ENCODE measurements at places on chromosomes 2 and 18.
A peak's percentile ranks its signal among the peaks of the same experiment; 100 is the strongest.

- DNase-seq: no peak
- no peaks in the 10 kb centered on the region for H3K27me3 ChIP-seq
- no peak overlapping the region for H3K4me3 ChIP-seq
- H3K4me1 ChIP-seq: no peaks in the 10 kb centered on the region
- H3K27ac ChIP-seq: no peak overlapping the region
Measured at GRCh38 chr2:152406119-152406835, 71.3 kb downstream of the FMNL2 start.

DNA sequence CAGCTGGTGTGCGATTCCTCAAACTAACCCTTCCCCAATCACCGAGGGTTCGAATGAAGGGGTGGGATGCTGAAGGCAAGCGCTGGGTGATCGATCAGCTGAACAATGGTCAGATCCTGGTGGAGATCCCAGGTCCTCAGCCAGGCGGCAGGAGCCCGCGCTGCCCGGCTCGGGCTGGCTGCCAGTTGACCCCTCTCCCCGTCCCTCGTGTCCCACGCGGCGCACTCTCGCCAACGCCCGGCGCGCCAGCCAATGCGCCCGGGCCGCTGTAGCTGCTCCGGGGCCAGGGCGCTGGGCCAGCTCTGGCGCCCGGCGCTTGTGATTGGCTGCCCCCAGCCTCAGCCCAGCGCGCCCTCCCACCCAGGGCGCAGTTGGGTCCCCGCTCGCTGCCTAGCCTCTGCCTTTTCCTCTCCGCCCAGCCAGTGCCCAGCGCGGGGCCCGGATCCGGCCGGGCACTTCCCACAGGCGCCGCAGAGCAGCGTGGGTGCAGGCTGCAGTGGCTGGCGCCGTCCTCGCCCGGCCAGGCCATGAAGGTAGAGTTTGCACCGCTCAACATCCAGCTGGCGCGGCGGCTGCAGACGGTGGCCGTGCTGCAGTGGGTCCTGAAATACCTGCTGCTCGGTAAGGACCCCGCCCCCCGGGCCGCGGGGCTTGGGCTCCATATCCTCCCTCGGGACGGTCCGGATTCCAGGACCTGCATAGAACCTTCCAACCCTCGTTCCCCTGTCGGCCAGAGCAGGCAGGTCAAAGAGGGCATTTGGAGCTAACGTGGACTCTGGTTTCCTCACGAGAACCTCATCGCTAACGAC lies at the start of gene MOGAT1:
TSS of gene MOGAT1 (plus strand) at position 400 of the 809 bp plus-strand sequence. CDS start at position 528, 128 bp downstream.
- H3K36me3 ChIP-seq: no peaks in the 10 kb centered on the region
- no peak for DNase-seq
- no peak within 1 kb of the TSS for H3K27ac ChIP-seq
- peak within 1 kb of the TSS; percentile 18 for H3K4me3 ChIP-seq

GRCh38 chr2:206296128-206296527 lies 21.7 kb downstream of the ZDBF2 start:
- no peaks in the 10 kb centered on the region for H3K36me3 ChIP-seq
- H3K4me3 ChIP-seq: no peak overlapping the region
- no peak overlapping the region for H3K27ac ChIP-seq
- H3K27me3 ChIP-seq: no peaks in the 10 kb centered on the region
- H3K4me1 ChIP-seq: no peaks in the 10 kb centered on the region
- no peak for DNase-seq

- no peaks in the 10 kb centered on the region for H3K36me3 ChIP-seq
- no peaks in the 10 kb centered on the region for H3K4me1 ChIP-seq
- H3K4me3 ChIP-seq: no peak overlapping the region
- no peaks in the 10 kb centered on the region for H3K27me3 ChIP-seq
- DNase-seq: no peak
Measured at GRCh38 chr2:67055387-67056304, 341.5 kb upstream of the ETAA1 start.

- H3K4me1 ChIP-seq: no peaks in the 10 kb centered on the region
- H3K36me3 ChIP-seq: no peaks in the 10 kb centered on the region
Measured at GRCh38 chr2:227783404-227784138, 30.1 kb upstream of the CCL20 start.

GRCh38 chr2:9752441-9753275 lies 90.6 kb upstream of the TAF1B start:
- H3K27ac ChIP-seq: no peak overlapping the region
- H3K27me3 ChIP-seq: no peaks in the 10 kb centered on the region
- no peaks in the 10 kb centered on the region for H3K36me3 ChIP-seq
- peaks cover 28% of the 10 kb centered on the region for H3K4me1 ChIP-seq
- H3K4me3 ChIP-seq: peak overlapping the region; percentile 34

GRCh38 chr2:190838492-190838910 lies 42.1 kb upstream of the GLS start:
- H3K4me3 ChIP-seq: no peak overlapping the region
- no peaks in the 10 kb centered on the region for H3K36me3 ChIP-seq
- no peak for DNase-seq
- no peaks in the 10 kb centered on the region for H3K4me1 ChIP-seq
- H3K27ac ChIP-seq: no peak overlapping the region
- no peaks in the 10 kb centered on the region for H3K27me3 ChIP-seq

DNA sequence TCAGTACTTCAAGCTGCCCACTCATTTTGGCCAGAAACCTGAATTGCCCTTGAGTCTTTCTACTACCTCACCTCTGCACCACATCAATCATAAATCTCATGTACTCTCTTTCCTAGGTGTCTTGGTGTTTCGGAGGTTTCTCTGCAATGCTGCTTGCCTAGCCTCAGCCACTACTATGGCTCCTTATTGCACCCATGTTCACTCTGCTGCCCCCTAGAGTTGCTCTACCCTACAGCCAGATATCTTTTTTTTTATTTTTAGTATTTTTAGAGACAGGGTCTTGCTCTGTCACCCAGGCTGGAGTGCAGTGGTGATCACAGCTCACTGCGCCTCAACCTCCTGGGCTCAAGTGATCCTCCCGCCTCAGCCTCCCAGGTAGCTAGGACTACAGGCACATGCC lies 413.0 kb downstream of the PTPRM start:
- no peaks in the 10 kb centered on the region for H3K4me1 ChIP-seq
- DNase-seq: no peak
- no peak overlapping the region for H3K27ac ChIP-seq
- H3K27me3 ChIP-seq: no peaks in the 10 kb centered on the region
- H3K36me3 ChIP-seq: no peaks in the 10 kb centered on the region

GRCh38 chr2:134128746-134129145 lies 125.1 kb upstream of the MGAT5 start:
- no peak for DNase-seq
- no peak overlapping the region for H3K27ac ChIP-seq
- no peaks in the 10 kb centered on the region for H3K36me3 ChIP-seq

GRCh38 chr18:67302043-67302442 lies 214.5 kb downstream of the DSEL start:
- no peaks in the 10 kb centered on the region for H3K4me1 ChIP-seq
- no peaks in the 10 kb centered on the region for H3K27me3 ChIP-seq
- H3K4me3 ChIP-seq: no peak overlapping the region
- DNase-seq: no peak
- no peaks in the 10 kb centered on the region for H3K36me3 ChIP-seq

- H3K36me3 ChIP-seq: no peaks in the 10 kb centered on the region
- no peaks in the 10 kb centered on the region for H3K27me3 ChIP-seq
- H3K27ac ChIP-seq: no peak overlapping the region
Measured at GRCh38 chr2:96764253-96764637, 3.5 kb downstream of the CNNM4 start.

DNA sequence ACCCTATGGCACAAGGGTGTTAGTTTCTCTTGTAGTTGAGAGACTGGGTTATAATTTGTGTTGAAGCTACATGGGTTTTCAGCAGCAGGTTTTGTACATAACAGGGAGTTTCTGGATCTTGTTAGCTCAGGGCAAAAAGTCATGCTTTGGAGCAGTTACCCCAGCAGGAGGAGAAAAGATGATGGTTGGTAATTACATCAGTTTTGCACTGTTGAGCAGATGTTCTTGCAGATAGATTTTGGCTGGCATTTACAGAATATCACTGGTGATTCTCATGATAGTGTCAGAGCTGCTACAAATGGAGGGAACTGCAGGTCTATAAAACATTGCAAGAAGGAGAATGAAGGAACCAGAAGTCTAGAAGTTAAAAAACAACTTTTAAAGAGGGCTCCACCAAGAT lies 215.2 kb upstream of the ATP5MC3 start:
- H3K4me1 ChIP-seq: no peaks in the 10 kb centered on the region
- H3K27me3 ChIP-seq: no peaks in the 10 kb centered on the region
- no peak overlapping the region for H3K4me3 ChIP-seq
- H3K36me3 ChIP-seq: no peaks in the 10 kb centered on the region
- no peak overlapping the region for H3K27ac ChIP-seq
- DNase-seq: no peak

DNA sequence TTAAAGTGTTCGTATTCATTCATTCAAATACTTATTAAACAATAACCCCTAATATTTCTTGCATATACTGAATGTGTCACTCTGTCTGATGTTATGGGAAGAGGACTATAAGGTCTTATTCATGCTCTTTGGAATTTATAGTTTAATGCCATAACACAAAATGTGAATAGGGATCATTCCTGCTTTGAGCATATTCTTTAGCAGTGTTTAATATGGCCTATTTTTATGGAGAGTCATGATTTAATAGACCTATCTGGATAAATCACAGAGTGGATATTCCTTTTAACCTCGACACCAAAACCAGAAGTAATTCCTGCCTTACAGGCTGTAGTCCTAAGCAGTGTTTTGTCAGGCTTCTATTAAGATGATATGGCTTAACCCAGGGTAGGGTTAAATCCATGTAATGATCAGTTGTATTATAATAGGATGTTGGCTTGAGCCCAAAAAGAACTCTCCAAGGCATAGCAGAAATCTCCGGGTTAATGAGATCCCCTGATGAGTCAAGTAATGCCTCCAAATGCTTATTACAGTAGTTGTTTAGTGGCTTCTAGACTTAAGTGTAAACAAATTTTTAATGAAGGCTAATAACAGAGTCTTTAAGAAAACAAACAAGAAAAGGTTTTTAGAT lies 54.3 kb downstream of the GULP1 start:
- H3K27me3 ChIP-seq: no peaks in the 10 kb centered on the region
- H3K27ac ChIP-seq: no peak overlapping the region
- no peak for DNase-seq
- H3K4me3 ChIP-seq: no peak overlapping the region
- H3K4me1 ChIP-seq: no peaks in the 10 kb centered on the region

GRCh38 chr2:166468124-166469024 lies 25.7 kb downstream of the SCN7A start:
- H3K4me1 ChIP-seq: no peaks in the 10 kb centered on the region
- H3K36me3 ChIP-seq: no peaks in the 10 kb centered on the region
- DNase-seq: no peak
- no peaks in the 10 kb centered on the region for H3K27me3 ChIP-seq

- peaks cover 8% of the 10 kb centered on the region for H3K36me3 ChIP-seq
- no peak overlapping the region for H3K27ac ChIP-seq
- no peak overlapping the region for H3K4me3 ChIP-seq
- H3K27me3 ChIP-seq: no peaks in the 10 kb centered on the region
- DNase-seq: no peak
Measured at GRCh38 chr2:143482771-143483170, 353.6 kb downstream of the ARHGAP15 start.

GRCh38 chr2:112791019-112791418 lies 6.7 kb upstream of the IL1A start:
- H3K27me3 ChIP-seq: no peaks in the 10 kb centered on the region
- DNase-seq: no peak
- H3K36me3 ChIP-seq: no peaks in the 10 kb centered on the region
- H3K4me3 ChIP-seq: no peak overlapping the region

DNA sequence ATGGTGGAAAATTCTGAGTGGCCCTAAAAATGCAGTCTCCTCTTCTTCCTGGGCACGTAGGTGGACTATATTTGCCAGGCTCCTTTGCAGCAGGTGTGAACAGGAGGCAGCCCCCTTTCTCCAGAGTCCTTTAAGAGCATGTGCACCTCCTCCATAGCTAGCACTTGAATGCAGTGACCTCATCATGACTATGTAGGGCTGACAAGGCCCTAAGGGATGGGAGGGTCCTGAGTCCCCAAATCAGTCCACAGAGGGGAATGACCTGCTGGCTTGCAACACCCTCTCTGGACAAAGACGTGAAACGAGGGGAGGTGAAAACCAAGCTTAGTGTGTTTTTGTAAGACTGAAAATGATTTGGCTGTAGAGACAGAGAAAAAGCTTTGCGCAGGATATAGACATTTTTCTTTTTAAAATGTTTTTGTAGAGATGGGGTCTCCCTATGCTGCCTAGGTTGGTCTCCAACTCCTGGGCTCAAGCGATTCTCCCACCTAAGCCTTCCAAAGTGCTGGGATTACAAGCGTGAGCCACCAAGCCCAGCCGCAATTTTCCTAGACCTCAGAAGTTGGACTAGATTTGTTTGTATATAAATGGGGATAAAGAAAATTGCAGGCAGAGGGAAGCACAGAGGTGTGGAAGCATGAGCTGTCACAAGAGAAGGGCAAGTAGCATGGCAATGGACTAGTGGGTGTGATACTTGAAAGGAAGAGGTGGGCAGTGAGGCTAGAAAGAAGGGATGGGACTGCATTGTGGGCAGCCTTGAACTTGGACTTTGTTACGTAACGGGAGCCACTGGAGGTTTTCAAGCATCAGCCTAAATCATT lies 28.8 kb downstream of the LONRF2 start:
- no peak overlapping the region for H3K27ac ChIP-seq
- no peak for DNase-seq
- no peaks in the 10 kb centered on the region for H3K27me3 ChIP-seq

DNA sequence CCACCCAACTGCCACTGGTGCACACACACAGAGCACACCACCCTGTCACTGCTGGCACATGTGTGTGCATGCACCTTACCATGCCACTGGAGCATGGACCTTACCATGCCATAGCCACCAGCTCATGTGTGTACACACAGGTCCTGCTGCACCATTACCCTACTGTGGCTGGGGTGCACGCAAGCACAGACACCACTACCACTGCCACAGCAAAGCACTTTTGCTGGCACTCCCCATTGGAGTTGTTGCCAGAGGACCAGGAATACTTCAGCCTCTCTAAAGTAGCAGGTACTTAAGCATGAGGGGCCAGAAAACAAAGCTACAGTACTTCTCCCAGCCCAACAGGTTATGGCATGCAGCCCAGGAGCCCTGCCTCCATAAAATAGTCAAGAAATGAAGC lies 404.8 kb downstream of the MBD2 start:
- H3K27ac ChIP-seq: no peak overlapping the region
- no peak overlapping the region for H3K4me3 ChIP-seq
- DNase-seq: no peak
- H3K36me3 ChIP-seq: no peaks in the 10 kb centered on the region
- H3K4me1 ChIP-seq: no peaks in the 10 kb centered on the region
- H3K27me3 ChIP-seq: no peaks in the 10 kb centered on the region

DNA sequence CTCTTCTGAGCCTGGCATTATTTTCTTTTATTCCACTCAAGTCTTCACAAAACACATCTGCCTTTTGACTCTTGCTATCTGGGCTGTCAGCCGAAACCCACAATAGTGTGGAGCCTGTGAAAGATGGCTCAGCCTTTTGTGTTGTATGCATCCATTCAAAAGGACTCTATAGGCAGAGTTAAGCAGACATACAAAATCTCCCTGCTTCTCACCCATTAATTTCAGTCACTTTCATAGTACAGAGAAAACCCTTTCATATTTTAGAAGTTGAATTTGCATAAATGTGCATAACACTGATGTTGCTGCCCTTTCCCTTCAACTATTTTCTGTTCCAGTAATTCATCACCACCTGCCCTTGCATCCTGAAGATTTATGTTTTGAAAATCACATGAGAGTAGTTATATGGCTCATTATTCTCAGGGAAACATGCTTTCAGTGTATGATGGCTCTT lies 154.6 kb downstream of the EVA1A start:
- H3K27me3 ChIP-seq: peaks cover 6% of the 10 kb centered on the region
- no peak for DNase-seq
- H3K4me3 ChIP-seq: no peak overlapping the region
- H3K4me1 ChIP-seq: no peaks in the 10 kb centered on the region

GRCh38 chr2:238281826-238282480 lies 6.5 kb downstream of the PER2 start:
- H3K27ac ChIP-seq: no peak overlapping the region
- no peak overlapping the region for H3K4me3 ChIP-seq
- DNase-seq: no peak
- H3K4me1 ChIP-seq: no peaks in the 10 kb centered on the region
